Diencephalon (tissue), 1 donor: ENCODE measurements at places on chromosomes 6 and 20. TPM values are rescaled to one million over a fixed set of nuclear protein-coding genes. Genes with fewer than 3 reads are reported as not detected.

Gene ULBP1
- 0.23 TPM for total RNA-seq

Gene C6orf15
- total RNA-seq = not detected

Gene FOXC1
- 5.1 TPM for total RNA-seq

Gene SLC26A8
- 9.0 TPM for total RNA-seq

Gene ARHGAP18
- total RNA-seq = 14.1 TPM

Gene LY6G6F
- not detected for total RNA-seq

Gene PTCRA
- total RNA-seq = not detected

Gene TREM1
- total RNA-seq = not detected

Gene GNMT
- total RNA-seq = not detected

Gene HRH3
- total RNA-seq = 2.3 TPM

Gene ZNF322
- total RNA-seq = 32.8 TPM

Gene FRK
- 0.92 TPM for total RNA-seq

Gene TMEM170B
- 67.8 TPM for total RNA-seq

Gene MOG
- 1.4 TPM for total RNA-seq

Gene TCFL5
- 10.6 TPM for total RNA-seq

Gene SASH1
- total RNA-seq = 49.1 TPM

Gene TAGAP
- 1.6 TPM for total RNA-seq

Gene BPIFB4
- total RNA-seq = not detected

Gene PRL
- total RNA-seq = 0.23 TPM

Gene ADGRG6
- total RNA-seq = 9.9 TPM

Gene SALL4
- total RNA-seq = 0.69 TPM

Gene CST4
- total RNA-seq = not detected

Gene APCDD1L
- not detected for total RNA-seq

Gene SCGN
- 13.8 TPM for total RNA-seq

Gene HLA-DRA
- total RNA-seq = 8.5 TPM

Gene BCKDHB
- 30.7 TPM for total RNA-seq

Gene RWDD2A
- 10.8 TPM for total RNA-seq

Gene MLN
- not detected for total RNA-seq

Gene NKX2-2
- total RNA-seq = 3.5 TPM

Gene SLC22A16
- total RNA-seq = not detected

Gene RAB44
- not detected for total RNA-seq

Gene FABP7
- total RNA-seq = 426 TPM

Gene SMIM8
- 31.6 TPM for total RNA-seq

Gene ANKRD6
- total RNA-seq = 66.2 TPM

Gene PLCB1
- total RNA-seq = 85.8 TPM

Gene CDSN
- total RNA-seq = not detected

Gene SH3BGRL2
- 44.3 TPM for total RNA-seq

Gene GRM1
- 26.8 TPM for total RNA-seq
